ENCODE measurements at places on chromosomes 2 and 18. TPM values are rescaled to one million over a fixed set of nuclear protein-coding genes. Genes with fewer than 3 reads are reported as not detected.

DNA sequence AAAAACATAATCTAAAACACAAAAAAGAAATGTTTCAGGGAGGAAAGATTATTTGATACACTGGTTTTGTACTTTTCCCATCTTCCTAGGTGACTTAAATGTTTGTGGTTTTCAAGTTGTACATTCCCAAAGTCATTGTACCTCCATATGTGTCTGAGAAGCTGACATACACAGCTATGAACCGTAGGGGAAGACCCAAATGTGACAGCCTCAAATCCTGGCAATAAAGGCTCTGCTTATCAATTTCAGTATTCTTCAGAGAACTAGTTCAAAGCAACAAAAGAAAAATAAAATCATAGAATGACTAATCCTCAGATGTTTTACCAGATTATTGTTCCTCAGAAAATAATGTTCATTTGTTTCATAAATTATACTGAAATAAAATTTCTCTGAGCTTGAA lies 2.5 kb downstream of the DYNC2LI1 start:
- DNase-seq: no peak

DNA sequence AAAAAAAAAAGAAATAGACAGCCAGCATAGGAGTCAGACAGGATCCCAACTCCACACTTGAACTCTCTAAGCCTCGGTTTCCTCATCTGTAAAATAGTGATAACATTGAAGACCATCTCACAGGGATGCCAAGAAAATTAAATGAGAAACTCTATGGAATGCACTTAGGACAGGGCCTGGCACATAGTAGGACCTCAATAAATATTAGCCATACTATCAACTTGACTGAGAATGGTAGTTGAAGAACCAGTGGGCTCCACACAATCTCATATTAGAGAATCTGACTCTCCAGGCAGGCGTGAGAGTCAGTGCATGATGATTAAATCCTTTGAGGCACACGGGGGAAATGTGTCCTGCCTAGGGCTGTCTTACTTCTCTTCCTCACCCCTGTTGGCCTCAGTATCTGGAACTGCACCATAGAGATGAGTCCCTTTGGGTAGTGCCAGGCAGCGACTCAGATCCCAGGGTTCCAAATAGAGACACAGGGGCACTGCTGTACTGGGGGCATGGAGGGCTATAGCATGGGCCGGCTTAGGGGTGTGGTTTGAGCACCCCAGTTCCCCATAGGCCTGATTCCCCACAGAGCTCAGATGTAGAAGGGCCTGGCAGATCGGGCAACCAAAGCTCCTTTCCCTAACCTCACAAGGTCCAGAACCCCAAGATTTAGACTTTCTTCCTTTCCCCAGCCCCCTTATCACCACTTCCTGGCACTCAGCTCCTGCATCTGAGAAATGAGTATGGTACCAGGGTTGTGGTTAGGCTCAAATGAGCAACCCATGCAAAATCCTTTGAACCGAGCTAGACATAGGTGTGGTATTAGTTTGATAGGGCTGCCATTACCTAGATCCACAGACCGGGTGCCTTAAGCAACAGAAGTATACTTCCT lies 51.3 kb upstream of the CAB39 start:
- no peak for DNase-seq

Gene NEU4
- total RNA-seq: 1.1 TPM

- peak; percentile 78 for DNase-seq
Observed at GRCh38 chr2:173076581-173077345, 1.1 kb downstream of the MAP3K20 start.

- DNase-seq: no peak
Observed at GRCh38 chr2:220356076-220356475, 728.6 kb downstream of the SLC4A3 start.

Gene TUBA4B
- not detected for total RNA-seq
